ENCODE measurements at places on chromosomes 16 and 17. TPM values are rescaled to one million over a fixed set of nuclear protein-coding genes. Genes with fewer than 3 reads are reported as not detected.

GRCh38 chr16:86631444-86631843 lies 53.1 kb downstream of the FOXL1 start:
- DNase-seq = no peak

- no peak for DNase-seq
Observed at GRCh38 chr17:81455387-81455786, 57.2 kb downstream of the ACTG1 start.

DNA sequence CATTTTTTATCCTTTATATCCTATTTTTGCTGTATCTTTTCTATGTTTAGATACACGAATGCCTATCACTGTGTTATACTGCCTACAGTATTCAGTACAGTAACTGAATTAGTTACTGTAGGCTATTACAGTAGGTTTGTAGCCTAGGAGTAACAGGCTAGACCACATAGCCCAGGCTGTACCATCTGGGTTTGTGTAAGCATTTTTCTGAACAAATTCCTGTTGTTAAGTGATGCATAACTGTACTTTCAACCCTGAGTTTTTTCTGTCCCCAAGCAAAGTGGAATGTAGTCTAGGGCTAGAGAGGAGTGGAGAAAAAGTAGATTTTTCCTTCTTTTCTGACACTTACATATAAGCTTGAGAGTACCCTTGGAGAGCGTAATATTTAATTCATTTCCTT lies 282.1 kb downstream of the HS3ST3B1 start:
- DNase-seq = no peak

DNA sequence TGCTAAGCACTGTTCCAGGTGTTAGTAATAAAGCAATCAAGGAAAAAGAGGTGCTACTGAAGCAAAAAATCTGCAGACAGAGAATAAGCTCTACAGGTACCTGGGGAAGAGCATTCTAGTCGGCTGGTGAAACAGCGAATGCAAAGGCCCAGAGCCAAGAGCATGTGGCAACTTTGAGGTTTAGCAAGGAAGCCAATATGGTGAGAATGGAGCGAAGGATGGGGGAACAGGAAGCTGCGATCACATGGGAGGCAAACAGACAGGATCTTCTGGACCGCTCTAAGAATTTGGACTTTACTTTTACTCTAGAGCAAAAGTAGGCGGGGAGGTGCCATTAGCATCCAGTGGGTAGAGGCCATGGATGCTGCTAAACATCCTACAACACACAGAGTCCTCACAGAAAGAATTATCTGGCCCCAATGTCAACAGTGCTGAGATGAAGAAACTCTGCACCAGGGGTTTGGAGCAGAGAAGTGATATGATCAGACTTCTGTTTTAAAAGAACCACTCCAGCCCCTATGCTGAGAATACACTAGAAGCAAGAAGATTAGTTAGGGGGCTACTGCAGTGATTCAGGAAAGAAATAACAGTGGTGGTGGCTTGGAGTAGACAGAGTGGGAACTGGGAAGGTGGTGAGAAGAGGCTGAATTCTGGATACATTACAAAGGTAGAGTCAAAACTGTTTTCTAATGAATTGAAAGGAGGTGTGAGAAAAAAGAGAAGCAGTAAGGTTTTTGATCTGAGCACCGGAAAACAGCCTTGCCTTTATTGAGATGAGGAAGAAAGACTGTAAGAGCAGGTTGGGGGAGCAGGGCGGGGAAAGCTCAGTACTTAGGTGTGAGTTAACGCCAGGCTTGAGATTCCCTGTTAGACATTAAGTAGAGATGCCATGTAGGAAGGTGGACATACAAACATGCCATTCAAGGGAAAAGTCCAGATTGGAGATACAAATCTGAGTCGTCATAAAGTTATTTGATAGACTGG lies 11.0 kb downstream of the EFTUD2 start:
- no peak for DNase-seq

DNA sequence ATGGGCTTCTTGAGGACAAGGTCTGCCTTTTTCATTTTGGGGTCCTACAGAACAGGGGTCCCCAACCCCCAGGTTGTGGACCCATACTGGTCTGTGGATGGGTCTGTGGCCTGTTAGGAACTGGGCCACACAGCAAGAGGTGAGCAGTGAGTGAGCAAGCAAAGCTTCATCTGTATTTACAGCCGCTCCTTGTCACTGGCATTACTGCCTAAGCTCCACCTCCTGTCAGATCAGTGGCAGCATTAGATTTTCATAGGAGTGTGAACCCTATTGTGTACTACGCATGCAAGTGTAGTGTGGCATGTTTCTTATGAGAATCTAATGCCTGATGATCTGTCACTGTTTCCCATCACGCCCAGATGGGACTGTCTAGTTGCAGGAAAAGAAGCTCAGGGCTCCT lies 33.9 kb downstream of the ERN1 start:
- DNase-seq = no peak

The SLC6A2 gene
- 4.6 TPM for total RNA-seq
